ENCODE measurements at places on chromosomes 1 and 21. TPM values are rescaled to one million over a fixed set of nuclear protein-coding genes. Genes with fewer than 3 reads are reported as not detected.

DNA sequence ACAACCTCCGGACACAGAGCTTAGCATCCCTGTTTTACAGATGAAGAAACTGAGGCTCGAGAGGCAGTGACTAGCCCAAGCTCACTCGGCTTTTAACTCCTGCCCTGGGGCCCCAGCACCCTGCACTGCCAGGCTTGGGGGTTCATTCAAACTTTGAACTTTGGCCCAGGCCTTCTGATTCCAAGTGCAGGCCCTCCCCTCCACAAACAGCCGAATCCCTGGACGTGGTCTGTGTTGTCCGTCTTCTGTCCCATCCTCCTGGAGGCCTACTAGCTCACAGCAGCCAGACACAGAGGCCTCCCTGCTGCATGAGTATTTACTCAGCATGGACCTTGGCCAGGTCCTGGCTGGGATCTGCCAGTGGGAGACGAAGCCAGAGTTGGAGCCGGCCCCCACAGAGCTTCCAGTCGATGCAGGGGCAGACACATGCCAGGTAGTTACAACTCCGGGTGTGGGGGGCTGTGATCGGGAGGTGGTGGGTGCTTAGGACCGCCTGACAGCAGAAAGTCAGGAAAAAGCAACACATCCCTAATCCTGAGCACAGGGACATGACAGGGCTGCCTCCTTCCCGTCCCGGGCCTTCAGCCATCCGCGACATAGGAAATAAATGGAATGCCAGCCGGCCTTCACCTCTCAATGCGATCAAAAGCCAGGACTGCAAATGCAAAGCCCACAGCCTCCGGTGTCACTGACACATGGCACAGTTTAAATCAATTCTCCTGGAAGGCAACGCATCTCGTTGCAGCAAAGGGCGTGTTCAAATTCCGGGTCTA is 7.4 kb downstream of the IFFO2 start:
- DNase-seq, result peak; percentile 71

DNA sequence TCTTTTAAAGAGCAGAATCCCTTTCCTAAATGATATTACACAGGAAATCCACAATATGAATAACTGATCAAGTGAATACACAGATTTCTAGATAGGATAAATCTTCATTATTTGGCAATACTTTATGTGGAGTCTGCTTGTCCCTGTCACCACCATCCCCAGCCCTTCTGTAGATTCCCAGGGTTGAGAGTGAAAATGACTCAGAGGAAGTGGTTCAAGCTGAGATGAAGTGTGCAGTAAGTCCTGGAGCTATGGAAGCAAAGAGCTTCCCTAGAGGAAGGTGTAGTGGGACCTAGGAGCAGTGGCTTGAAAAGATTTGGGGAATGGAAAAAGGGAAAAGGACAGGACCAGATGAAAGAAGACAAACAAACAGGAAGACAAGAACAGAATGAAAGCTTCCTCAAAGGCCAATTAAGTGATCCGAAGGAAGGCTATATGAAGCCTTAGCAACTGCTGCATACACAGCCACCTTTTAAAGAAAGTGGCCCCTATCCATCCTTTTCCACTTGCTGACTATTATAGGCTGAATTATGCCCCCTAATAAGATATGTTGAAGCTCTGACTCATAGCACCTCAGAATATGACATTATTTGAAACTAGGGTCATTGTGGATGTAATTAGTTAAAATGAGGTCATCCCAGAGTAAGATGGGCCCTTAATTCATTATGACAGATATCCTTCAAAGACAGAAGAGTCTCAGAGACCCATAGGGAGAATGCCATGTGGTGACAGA is 96.5 kb upstream of the CAMK1G start:
- peak; percentile 10 for DNase-seq

Gene GPR25
- not detected for total RNA-seq

DNA sequence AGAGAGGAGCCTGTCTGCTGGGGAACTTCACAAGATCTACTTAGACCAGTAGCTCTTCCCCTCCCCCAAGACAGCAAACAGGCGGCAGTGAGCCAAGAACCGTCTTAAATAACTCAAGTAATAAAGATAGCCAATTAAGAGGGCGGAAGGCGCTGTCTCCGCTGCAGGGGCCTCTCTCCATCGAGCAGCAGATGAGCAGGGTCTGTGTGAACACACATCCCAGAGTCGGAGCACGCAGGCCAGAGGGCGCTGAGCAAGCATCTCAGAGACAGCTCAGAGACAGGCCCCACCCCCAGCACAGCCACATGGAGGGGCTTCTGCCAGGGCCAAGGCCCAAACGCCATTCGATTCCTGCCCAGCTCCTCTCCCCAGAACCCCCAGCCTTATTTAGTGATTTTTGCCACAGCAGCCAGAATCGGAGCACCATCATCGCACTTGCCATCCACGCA is 11.1 kb downstream of the IFFO2 start:
- DNase-seq, result peak; percentile 62

DNA sequence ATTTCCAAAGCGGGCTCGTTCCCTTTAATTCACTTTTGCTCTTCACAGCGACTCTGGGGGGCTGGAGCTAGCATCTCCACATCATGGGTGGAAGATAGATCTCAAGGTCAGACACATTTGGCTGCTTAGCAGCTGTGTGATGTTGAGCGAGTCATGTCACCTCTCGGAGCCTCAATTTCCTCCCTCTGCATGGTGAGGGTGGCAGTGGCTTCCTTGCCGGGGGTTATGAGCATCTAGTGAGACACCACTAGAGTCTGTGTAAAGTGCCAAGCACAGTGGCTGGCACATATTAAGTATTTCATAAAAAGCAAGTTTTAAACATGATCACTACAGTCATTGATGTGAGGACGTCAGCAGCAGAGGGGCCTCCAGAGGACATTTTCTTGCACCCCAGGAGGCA is 16.9 kb upstream of the ECE1 start:
- DNase-seq, result no peak

Gene VANGL2
- 0.28 TPM for total RNA-seq

Gene PM20D1
- total RNA-seq, result not detected

Gene KLHL17
- 3.6 TPM for total RNA-seq

- no peak for DNase-seq
These were observed 19.1 kb downstream of the RCSD1 start for GRCh38 chr1:167648978-167649744.

DNA sequence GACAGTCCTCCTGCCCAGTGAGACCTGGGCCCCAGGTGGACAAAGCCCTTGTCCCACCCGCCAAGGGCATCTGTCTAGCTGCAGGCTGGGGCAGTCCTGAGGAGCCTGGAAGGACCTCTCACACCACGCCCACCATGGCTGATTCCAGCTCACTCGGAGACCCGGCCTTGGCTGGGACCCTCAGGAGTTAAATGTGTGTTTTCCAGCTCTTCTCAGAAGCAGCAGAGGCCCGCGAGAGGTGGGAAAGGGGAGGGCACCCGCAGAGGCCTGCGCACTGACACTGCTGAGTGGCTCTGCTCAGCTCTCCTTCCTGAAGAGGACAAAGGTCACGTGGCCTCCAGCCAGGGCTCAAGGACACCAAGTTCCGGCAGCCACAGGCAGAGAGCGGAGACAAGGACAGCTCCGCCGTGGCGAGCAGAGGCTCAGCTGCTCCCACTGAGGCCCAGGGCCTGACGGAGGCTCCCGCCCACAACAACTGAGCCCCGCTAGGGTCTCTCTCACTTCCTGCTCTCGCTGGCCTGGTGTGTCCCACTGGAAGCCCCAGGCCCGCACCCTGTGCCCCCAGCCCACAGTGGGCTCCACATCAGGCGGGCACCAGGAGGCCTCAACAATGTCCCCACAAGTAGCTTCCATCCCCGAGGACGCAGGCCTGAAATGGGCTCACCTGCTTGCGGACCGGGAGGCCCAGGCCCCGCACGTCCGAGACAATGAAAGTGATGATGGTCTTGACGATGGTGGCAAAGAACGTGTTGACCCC is 16.9 kb downstream of the SLC19A1 start:
- DNase-seq, result no peak

- peak; percentile 60 for DNase-seq
These were observed 860 bp downstream of the TMEM63A start for GRCh38 chr1:225881081-225881958.

- no peak for DNase-seq
These were observed 55.3 kb downstream of the AHCTF1 start for GRCh38 chr1:246876431-246876830.

DNA sequence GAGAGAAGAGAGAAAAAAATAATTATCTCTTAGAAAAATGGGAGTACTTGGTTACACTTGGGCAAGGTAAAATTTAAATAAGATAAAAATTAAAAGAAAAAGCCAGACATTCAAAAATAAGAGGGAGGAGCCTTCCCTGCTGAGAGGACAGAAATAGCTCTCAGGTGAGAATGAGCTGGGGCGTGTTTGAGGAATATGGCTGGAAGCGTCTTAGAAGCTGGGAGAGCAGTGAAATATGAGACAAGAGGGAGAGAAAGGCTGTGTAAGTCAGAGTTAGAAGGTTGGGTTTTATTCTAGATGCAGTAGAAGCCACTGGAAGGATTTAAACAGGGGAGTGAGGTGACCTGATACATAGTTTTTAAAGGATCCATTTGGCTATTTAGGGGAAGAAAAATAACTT is 154.2 kb upstream of the L1TD1 start:
- DNase-seq, result no peak

Gene HLX
- total RNA-seq, result 4.3 TPM

- DNase-seq, result no peak
These were observed 27.9 kb downstream of the FTCD start for GRCh38 chr21:46127239-46128105.

DNA sequence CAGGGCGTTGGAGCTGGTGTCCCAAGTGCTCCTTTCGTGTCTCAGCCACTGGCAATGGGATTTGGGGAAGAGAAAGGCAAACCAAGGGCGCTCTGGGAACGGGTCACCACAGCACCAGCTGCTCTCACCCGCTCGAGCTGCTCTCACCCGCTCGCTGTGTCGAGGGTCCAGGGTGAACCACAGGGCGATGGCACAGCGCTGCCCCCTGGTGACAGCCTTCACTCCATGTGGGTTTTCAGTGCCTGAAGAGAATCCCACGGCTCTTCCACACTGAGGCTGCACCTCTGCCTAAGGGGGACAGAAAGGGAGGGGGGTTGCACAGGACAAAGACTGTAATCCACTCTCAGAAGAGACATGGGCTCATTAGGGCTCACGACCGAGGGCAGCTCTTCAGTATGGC is 7.1 kb upstream of the CLDN19 start:
- DNase-seq, result no peak

Gene CD101
- not detected for total RNA-seq

Gene TNFRSF4
- total RNA-seq, result not detected

- no peak for DNase-seq
These were observed 66.7 kb downstream of the XCL1 start for GRCh38 chr1:168643152-168643551.

Gene EPHB2
- 54.7 TPM for total RNA-seq

- DNase-seq, result no peak
These were observed 681.0 kb upstream of the ADAMTS5 start for GRCh38 chr21:27647921-27648320.

DNA sequence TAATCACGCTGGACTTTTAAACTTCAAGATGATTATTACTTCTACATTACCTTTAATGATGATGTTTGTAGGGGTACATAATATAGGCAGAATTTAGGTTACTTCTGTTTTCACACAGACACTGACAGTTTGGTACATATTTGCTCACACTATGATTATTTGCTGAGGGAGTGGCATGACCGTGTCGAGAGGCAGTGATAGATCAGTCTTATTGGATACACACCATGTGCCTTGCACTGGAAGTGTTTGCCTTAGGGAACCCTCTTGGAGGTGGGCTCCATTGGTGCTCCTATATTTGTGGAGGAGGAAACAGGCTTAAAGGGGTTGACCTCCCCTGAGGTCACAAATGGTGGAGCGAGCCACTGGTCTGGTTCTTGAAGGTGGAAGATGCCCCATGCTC is 132.1 kb downstream of the PRDM2 start:
- no peak for DNase-seq

GRCh38 chr1:164765992-164766720 is 207.2 kb downstream of the PBX1 start:
- peak; percentile 41 for DNase-seq

Gene LMX1A
- total RNA-seq, result not detected

DNA sequence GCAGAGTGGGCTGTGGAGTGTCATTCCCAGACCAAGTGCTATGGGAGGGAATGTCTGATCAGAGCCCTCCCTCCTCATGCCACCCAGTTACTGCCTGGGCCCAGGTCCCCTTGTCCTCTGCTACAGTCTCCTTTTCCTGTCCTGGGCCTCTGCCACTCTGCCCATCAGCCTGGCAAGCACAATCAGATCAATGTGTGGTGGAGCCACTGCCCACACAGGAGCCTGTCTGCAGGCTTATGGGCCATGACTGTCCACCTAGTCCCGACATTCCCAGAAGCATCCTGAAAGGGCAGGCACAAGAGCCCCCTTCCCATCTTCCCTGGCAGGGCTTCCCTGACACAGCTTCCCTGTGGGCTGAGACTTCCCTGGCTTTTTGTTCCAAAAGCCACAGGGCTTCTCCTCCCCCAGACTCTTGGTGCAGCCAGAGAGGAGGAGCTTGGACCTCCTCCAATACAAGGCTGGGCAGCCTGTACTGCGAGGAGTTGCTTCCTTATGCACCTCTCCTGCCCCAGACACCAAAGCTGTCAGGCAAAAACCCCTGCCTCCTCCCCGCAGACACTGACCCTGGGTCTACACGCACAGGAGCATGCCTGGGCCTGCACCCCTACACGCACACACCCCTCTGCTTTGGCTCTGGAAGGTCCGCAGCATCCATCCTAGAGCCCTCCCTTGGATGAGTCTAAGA is 29.2 kb upstream of the CNTN2 start:
- DNase-seq, result no peak

- DNase-seq, result no peak
These were observed 100.0 kb downstream of the HHAT start for GRCh38 chr1:210428696-210429095.

DNA sequence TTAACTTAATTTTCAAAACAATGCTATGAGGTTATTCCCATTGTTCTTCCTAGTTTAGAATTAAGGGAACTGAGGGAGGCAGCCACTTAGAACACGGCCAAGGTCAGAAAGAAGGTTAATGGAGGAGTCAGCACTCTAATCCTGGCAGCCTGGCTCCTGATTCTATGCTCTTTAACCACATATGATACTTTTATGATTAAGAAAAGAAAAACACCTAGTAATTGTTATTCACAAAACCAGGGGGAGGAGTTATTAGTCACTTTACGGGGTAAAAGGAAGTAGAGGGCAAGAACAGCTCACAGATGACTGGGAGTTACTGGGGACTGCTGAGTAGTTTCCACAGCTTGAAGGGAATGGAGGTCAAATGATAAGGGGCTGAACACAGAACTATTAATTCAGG is 38.6 kb downstream of the GADD45A start:
- peak; percentile 73 for DNase-seq

Gene SFT2D2
- 42.2 TPM for total RNA-seq

Gene RHOU
- 0.83 TPM for total RNA-seq

- DNase-seq, result no peak
These were observed 1.5 kb downstream of the TMEM63A start for GRCh38 chr1:225880636-225881035.

- DNase-seq, result no peak
These were observed 126.2 kb downstream of the KAZN start for GRCh38 chr1:14724678-14725077.

- peak; percentile 23 for DNase-seq
These were observed 100.9 kb upstream of the RUNX3 start for GRCh38 chr1:25030674-25031589.

Gene BGLAP
- not detected for total RNA-seq

- DNase-seq, result peak; percentile 62
These were observed 36.5 kb downstream of the GIPC2 start for GRCh38 chr1:78081980-78082860.
